Activated CD4-positive, alpha-beta T cell treated with anti-CD3 and anti-CD28 coated beads for 4 hours (primary cell): ENCODE measurements at places on chromosomes 4 and X.

GRCh38 chrX:132452911-132453550, 35.8 kb downstream of the MBNL3 start:
- DNase-seq: no peak

DNA sequence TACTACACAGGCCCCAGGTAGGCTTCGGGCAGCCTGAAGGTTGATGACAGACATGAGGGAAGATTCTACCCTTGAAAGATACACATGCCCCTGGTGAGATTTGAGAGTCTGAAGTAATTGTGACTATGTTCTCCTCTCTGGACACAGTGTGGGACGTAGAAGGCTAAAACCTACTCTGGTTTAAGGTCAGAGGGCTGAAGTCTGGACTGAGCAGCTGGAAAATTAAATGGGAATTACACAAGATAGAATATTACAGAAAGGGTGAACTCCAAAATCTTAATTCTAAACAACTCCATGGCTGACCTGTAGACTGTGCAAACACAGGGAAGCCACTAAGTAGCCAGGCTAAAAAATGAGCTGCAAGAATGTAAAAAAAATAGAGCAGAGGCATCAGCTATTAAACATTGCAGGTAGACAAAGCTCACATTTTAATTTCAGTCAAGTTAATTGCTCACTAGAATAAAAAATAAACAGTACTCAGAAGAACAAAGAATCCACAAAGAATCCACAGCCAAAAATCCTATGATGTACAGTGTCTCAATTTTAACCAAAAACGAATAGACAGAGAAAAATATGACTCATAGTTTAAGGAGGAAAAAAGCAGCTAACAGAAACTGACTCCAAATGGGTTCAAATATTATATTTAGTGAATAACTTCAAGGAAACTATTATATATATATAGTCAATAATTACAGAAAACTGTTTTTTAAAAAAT, 170.4 kb downstream of the PCDH18 start:
- no peak for DNase-seq

DNA sequence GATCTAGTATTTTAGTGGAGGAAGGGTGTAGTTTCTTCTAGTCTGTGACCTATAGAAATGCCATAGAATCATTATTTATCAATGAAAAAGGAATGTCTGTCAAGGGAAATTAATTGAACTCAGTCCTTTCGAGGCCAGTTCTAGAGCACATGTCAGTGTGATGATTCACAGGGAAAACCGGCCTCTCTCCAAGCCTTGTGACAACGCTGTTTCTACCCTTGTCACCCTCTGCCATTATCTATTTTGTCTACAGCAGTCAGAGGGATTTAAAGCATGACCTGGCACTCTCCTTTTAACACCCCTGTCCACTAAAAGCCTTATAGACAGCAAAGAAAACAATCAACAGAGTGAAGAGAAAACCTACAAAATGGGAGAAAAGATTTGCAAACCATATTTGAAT, 119.8 kb downstream of the DRD5 start:
- DNase-seq: no peak

- DNase-seq: no peak
Measured at GRCh38 chrX:5163663-5164062, 1065.0 kb downstream of the NLGN4X start.

DNA sequence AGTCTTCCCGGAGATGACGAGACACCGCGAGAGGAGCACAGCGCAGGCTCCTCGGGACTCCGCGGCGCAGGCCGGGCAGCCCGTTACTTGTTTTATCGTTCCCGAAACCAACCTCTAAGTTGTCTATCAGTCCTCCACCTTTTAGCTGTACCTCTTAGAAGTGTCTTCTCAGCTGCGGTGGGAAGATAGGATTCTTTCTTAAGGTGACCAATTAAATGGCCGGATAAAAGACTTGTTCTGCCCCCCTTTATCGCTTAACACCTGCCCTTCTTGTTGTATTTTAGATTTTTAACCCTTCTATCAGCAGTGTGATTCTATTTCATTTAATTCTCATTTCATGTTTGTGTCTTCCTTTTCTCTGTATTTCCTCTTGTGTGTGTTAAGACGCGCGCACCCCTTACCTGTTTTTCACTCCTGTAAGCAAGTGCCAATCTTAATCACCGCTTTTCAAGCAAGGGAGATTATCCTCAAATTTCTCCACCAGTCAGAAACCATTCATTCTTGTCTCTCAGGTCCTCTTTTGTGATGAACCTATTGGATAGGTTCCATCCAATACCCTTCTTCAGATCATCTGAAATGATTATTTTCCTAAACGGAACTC, at the start of gene SLC9B2:
Gene SLC9B2, minus strand, starts transcription at position 15 of the 601 bp plus-strand sequence. CDS start 9,211 bp downstream, outside the sequence.
- DNase-seq: peak; percentile 11

GRCh38 chr4:145665773-145666172, 14.2 kb upstream of the C4orf51 start:
- no peak for DNase-seq

DNA sequence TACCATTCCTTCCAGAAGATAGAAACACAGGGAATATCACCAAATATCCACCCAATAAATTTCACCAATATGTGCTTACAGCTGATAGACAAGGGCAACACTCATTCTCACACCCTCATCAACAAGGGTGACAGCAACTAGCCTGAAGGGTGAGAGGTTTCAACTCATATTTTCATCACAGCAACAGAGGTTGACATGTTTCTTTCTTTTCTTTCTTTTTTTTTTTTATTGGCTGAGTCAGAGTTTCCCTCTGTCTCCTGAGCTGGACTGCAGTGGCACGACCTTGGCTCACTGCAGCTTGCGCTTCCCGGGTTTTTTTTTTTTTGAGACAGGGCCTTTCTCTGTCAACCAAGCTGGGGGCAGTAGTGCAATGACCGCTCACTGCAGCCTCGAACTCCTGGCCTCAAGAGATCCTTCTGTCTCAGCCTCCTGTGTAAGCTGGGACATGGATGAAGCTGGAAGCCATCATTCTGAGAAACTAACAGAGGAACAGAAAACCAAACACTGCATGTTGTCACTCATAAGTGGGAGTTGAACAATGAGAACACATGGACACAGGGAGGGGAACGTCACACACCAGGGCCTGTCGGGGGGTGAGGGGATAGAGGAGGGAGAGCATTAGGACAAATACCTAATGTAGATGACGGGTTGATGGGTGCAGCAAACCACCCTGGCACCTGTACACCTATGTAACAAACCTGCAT, 27.5 kb upstream of the ASMTL start:
- no peak for DNase-seq

DNA sequence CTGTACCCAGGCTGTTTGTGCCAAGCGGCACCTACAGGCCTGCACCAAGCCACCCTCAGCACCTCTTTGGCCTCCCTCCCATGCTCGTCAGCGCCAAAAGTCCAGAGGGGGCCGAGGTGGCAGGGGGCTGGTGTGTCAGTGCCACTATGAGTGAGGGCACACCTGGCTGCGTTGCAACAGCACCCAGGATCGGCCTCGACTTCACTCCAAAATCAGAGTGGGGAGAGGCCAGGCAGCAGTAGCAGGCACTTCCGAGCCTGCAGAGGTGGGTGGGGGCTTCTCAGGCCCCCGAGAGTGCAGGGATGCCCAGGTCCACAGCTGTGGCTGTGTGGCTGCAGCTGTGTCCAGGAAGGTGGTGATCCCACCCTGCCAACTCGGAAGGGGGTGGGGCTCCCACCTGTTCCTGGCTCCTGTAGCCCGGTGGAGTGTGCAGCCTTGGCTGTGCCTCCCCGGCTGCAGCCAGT, 58.5 kb downstream of the PPA2 start:
- no peak for DNase-seq

DNA sequence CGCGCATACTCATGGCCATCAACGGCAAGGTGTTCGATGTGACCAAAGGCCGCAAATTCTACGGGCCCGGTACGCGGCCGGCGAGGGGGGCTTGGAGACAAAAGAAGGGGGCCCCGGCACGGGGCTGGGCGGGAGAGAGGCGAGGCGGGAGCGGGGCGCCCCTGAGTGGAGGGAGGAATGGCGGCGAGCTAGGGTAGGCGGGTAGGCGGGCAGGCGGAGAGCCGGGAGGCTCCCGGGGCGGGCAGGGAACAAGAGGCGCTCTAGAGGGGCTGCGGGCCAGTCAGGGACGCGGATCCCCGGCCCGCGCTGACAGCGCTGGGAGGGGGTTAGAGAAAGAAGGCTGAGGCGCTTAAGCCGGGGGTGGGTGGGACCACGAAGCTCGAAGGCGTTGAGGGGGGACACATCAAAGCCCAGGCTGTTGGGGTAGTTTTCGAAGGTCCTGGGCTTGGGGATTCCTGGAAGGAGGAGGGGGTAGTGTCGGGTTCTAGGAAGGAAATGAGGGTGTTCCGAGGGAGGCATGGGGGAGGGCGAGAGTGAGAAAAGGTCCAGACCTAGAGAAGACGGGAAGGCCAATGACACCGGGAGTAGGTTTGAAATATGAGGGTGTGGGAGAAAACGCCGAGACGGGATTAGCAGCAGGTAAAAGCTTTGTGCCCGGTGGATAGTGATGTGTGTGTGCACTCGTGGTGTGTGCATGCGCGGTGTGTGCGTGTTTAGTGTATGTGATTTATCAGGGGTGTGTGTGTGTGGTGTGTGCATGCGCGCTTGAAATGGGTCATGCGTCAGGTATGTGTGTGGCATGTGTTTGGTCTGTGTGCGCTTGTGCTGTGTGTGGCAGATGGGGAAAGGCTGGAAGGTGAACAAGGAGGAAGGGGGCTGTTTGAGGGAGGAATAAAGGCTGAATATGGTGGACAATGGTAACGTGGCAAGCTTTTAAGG, 807 bp downstream of the PGRMC1 start:
- peak; percentile 20 for DNase-seq

DNA sequence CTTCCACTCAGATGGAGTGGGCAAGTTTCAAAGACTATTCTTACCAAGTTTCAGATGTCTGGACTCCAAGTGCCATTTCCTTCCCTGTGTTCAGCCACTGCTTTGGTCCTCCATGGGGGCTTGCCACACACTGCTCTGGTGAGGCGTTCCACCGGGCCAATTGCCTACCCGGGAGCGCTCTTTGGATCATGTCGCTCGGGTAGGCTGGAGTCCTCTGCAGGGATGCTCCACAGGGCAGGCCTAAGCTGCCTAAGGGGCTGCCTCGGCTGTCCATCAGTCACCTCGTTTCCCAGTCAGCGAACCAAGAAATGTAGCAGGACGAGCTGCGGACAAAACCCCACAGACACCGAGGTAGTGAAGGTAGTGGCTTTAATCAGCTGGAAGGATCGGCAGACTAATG, 200.7 kb upstream of the KLF8 start:
- DNase-seq: no peak

GRCh38 chr4:111788099-111788498, 357.2 kb upstream of the FAM241A start:
- no peak for DNase-seq

DNA sequence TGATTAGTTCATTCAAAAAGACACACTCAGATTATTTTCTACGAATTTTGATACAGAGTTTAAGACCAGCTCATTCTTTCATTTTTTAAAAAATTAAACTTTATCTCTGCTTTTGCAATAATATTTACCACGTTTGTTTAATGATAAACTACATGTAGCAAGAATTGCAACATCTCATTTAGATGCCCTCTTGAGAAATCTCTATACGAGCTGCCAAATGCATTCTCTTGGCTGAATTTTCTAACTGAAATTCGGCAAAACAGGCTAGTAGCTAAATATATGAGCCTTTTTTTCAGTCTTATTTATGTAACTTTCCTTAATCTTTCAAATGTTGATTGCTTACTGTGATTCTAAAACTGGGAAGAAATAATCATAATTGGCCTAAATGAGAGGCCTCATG, 2.1 kb upstream of the GC start:
- no peak for DNase-seq

DNA sequence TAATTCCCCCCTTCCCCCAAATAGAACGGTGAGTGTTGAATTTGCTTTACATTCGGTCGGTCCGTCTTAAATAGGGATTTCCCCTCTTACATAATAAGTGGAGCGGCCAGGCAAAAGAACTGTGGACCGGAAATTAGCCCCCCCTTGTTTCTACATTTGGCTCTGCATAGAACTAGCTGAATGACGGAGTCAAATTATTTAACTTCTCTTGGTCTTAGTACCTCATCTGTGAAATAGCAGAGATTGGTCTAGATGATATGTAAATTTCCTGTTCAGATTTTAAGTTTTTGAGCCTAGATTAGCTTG, 1.3 kb downstream of the SPATA18 start:
- no peak for DNase-seq

- DNase-seq: no peak
Measured at GRCh38 chr4:123106747-123107146, 184.3 kb upstream of the NUDT6 start.

GRCh38 chrX:24260842-24261550, 52.9 kb downstream of the SUPT20HL2 start:
- DNase-seq: no peak

GRCh38 chrX:104618106-104618895, 52.3 kb downstream of the IL1RAPL2 start:
- no peak for DNase-seq

DNA sequence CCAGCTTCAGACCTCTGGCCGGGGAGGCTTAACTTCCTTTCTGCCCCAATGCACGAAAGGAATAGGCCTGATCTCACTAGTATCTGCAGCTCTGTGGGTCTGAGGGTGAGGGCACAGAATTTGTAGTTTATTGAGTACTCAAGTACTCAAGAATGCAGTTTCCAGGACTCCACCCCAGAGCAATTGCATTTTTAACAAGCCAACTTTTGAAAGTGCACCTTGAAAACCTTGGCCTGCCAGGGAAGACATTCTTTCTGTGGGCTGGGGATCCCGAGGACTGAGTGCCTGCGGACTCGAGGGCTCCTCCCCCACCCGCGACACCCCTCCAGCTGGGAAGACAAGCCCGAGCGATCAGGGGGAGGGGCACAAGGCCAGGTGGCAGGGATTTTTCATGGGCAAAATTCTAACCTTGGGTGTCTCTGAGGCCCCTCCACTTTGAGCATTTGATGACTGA, 22.4 kb downstream of the RS1 start:
- no peak for DNase-seq

DNA sequence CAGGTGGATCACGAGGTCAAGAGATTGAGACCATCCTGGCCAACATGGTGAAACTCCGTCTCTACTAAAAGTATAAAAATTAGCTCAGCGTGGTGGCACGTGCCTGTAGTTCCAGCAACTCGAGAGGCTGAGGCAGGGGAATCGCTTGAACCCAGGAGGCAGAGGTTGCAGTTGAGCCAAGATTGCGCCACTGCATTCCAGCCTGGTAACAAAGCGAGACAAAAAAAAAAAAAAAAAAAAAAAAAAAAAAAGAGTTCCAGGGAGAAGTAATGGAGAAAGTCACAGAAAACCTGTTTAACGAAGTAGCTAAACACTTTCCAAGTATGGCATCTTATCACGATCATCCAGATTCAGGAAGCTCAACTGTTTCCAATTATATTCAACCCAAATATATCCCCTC, 10.9 kb downstream of the KLHL4 start:
- DNase-seq: no peak

DNA sequence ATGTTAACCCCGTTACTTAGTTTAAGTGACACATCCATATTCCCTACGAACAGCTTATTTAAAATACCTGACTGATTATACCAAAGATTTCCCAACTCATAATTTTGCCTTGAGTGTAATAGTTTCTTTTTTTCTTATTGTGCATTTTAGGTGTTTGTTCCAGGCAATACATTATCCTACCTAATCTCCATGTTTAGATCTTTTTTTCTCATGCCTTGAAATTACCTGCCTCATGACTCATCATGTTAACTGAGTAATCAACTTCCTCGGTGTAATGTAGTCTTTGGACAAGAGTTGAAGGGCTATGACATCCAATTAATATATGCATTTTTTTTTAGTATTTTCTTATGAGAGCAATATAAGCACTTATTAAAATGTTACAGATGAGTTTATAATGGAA, 228.7 kb upstream of the ANKRD50 start:
- DNase-seq: no peak

GRCh38 chrX:132665676-132666075, 176.8 kb upstream of the MBNL3 start:
- DNase-seq: no peak
